RWPE2 (cell line): ENCODE measurements at places on chromosomes 4 and X.

- peaks cover 30% of the 10 kb centered on the region for H3K36me3 ChIP-seq
- H3K27ac ChIP-seq = no peak overlapping the region
- H3K4me3 ChIP-seq = no peak overlapping the region
- H3K27me3 ChIP-seq = no peaks in the 10 kb centered on the region
- DNase-seq = no peak
- H3K4me1 ChIP-seq = peaks cover 13% of the 10 kb centered on the region
These were observed 3.9 kb upstream of the UBA6 start for GRCh38 chr4:67704843-67705242.

GRCh38 chr4:105652286-105652888, 56.1 kb downstream of the INTS12 start:
- H3K4me3 ChIP-seq = no peak overlapping the region
- peaks cover 7% of the 10 kb centered on the region for H3K4me1 ChIP-seq
- DNase-seq = no peak

- no peak overlapping the region for H3K27ac ChIP-seq
- peaks cover 14% of the 10 kb centered on the region for H3K4me1 ChIP-seq
- H3K4me3 ChIP-seq = no peak overlapping the region
- DNase-seq = no peak
- H3K36me3 ChIP-seq = no peaks in the 10 kb centered on the region
These were observed 109.9 kb upstream of the NAP1L5 start for GRCh38 chr4:88807499-88807898.

DNA sequence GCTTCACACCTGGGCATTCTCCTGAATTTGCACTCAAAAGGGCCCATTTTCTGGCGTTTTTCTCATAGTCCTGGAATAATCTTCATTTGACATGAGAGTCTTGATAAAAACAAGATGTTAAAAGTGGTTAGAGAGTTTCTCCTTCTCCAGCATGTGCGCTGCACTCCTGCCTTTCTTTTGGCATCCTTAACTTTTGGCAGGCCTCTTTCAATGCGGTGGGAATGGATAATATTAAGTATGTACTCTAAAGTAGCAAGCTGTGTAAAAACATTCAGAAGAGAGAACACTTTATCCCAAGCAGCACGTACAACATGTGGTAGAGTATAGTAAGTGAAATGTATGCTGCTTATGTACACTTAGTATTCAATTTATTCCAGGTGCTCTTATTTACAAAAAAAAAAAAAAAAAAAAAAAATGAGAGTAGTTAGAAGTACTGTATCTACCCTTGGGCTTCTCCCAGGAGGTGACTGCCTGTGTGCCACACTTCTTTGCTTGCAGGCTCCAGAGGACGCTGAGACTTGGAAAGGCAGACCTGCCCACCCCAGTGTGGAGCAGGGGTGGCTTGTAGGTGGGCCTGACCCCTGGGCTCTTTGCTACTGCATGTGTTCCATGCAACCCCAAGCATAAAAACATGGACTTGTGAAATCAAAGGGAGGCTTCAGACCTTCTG, 3.9 kb downstream of the FGF2 start:
- peaks cover 16% of the 10 kb centered on the region for H3K4me1 ChIP-seq
- H3K27ac ChIP-seq = peak overlapping the region; percentile 44
- no peak for DNase-seq
- no peaks in the 10 kb centered on the region for H3K27me3 ChIP-seq

GRCh38 chr4:92304606-92305005, 840 bp downstream of the GRID2 start:
- no peaks in the 10 kb centered on the region for H3K4me1 ChIP-seq
- no peak for DNase-seq
- no peak overlapping the region for H3K4me3 ChIP-seq
- H3K27ac ChIP-seq = no peak overlapping the region
- H3K36me3 ChIP-seq = no peaks in the 10 kb centered on the region
- H3K27me3 ChIP-seq = peaks cover 83% of the 10 kb centered on the region

DNA sequence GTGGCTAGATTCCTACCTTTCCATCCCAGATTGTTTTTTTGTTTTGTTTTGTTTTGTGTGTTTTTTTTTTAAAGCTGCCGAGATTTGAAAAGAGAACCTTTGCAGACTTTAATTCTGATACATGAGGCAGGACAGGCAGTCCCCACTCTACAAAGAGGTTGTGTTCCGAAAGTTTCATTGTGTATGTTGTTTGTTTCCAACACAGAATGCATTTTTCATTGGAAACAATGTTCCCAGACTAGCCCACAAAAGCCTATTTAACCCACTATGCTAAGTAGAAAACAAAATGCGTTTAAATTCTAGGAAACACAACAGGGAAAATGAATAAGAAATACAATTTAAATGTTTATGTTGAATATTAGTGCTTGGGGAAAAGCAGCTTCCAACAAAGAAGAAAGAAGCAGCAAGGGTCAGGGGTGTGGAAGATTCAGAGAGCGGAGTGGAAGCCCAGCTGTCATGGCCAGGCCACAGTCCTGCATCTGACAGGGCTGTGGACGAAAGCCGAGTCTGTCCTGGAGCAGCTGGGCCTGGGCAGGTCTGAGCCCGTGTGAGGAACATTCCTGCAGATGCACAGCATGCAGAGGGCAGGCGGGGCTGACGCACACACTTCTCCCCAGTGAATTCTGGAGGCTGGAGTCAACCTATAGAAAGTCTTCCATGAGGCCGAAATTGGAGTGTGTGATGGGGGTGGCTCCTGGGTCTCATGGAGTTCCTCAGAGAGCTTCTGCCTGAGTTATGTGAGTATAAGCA, 12.4 kb upstream of the SETD7 start:
- H3K36me3 ChIP-seq = no peaks in the 10 kb centered on the region
- DNase-seq = peak; percentile 66
- H3K4me1 ChIP-seq = peaks cover 2% of the 10 kb centered on the region
- no peak overlapping the region for H3K27ac ChIP-seq

GRCh38 chrX:132236121-132236520, 16.9 kb upstream of the RAP2C start:
- H3K4me1 ChIP-seq = peaks cover 5% of the 10 kb centered on the region
- H3K27ac ChIP-seq = no peak overlapping the region
- no peak overlapping the region for H3K4me3 ChIP-seq
- no peaks in the 10 kb centered on the region for H3K27me3 ChIP-seq
- no peaks in the 10 kb centered on the region for H3K36me3 ChIP-seq

- no peaks in the 10 kb centered on the region for H3K4me1 ChIP-seq
- no peaks in the 10 kb centered on the region for H3K27me3 ChIP-seq
- no peaks in the 10 kb centered on the region for H3K36me3 ChIP-seq
- H3K4me3 ChIP-seq = no peak overlapping the region
These were observed 239.3 kb downstream of the C4orf33 start for GRCh38 chr4:129335276-129335675.

- DNase-seq = no peak
- no peaks in the 10 kb centered on the region for H3K4me1 ChIP-seq
- no peaks in the 10 kb centered on the region for H3K36me3 ChIP-seq
- H3K27ac ChIP-seq = no peak overlapping the region
These were observed 6.3 kb upstream of the OTUD4 start for GRCh38 chr4:145186729-145187128.

DNA sequence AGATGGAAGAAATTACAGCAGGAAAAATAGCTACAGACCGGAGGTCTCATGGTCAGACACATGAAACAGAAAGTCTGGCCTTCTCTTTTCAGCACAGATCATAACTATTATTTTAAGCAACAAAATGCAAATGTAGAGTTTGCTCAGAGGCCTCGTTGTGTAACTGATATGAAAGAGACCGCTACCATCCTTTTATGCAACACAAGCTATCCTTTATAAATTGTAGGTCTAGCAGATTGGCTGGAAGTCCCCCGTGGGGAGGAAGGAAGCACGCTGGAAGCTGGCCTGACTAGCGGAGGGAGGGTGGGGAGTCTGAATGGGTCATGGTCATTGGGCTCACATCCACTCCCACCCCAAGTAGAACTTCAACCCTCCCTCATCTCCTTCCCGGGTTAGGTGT, 27.7 kb downstream of the DMP1 start:
- no peak overlapping the region for H3K27ac ChIP-seq
- H3K36me3 ChIP-seq = no peaks in the 10 kb centered on the region
- no peak overlapping the region for H3K4me3 ChIP-seq
- H3K27me3 ChIP-seq = no peaks in the 10 kb centered on the region
- H3K4me1 ChIP-seq = no peaks in the 10 kb centered on the region

DNA sequence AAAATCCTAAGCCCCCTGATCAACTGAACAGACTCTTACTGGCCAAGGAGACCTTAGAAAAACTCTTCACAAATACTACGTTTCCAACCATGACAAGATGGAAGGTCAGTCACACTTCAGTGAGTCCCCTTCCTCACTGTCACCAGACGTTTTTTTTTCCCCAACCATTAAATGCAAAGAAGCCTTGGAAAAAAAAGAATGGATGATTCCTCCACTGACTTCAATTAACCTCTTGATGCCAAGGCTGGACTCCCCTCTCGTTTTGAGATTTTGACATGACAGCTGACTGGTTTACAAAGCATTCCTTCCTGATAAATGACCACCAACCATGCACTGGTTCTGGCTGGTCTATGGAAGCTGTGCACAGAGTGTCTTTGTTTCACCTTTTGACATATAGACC, 73.2 kb downstream of the SLC34A2 start:
- no peaks in the 10 kb centered on the region for H3K4me1 ChIP-seq
- H3K27me3 ChIP-seq = no peaks in the 10 kb centered on the region
- no peak overlapping the region for H3K4me3 ChIP-seq

GRCh38 chr4:163866728-163867315, 372.3 kb downstream of the TMA16 start:
- peak overlapping the region; percentile 6 for H3K4me3 ChIP-seq
- H3K4me1 ChIP-seq = peaks cover 9% of the 10 kb centered on the region
- no peak for DNase-seq
- no peak overlapping the region for H3K27ac ChIP-seq

- H3K27me3 ChIP-seq = no peaks in the 10 kb centered on the region
- H3K27ac ChIP-seq = no peak overlapping the region
- H3K36me3 ChIP-seq = no peaks in the 10 kb centered on the region; the same call in 1 of the 2 replicates
- H3K4me1 ChIP-seq = no peaks in the 10 kb centered on the region
These were observed 166.0 kb downstream of the FBXW7 start for GRCh38 chr4:152369902-152370295.

GRCh38 chr4:33133723-33134122, 2413.6 kb downstream of the PCDH7 start:
- H3K27me3 ChIP-seq = no peaks in the 10 kb centered on the region
- no peak for DNase-seq
- no peaks in the 10 kb centered on the region for H3K4me1 ChIP-seq

GRCh38 chrX:152480269-152481212, 29.4 kb upstream of the GABRA3 start:
- no peak for DNase-seq
- no peak overlapping the region for H3K27ac ChIP-seq
- H3K4me1 ChIP-seq = no peaks in the 10 kb centered on the region
- no peaks in the 10 kb centered on the region for H3K36me3 ChIP-seq
- no peak overlapping the region for H3K4me3 ChIP-seq

DNA sequence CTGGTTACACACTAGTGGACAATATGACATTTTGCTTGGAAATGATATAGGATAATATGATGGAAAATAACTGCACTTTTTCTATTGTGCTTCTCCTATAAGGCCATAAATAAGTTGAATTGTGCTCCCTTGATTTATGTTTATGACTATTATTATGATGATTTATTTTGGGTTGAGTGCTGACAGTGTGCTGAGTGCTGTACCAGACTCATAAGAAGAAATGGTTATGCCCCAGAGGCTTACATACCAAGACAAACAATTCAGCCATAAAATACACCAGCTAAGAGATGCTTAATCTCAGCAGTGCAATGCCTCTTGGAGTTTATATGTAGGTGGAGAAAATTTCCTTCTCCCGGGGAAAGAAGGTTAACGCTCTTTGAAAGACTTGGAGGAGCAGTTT, 199.8 kb upstream of the NOCT start:
- H3K4me1 ChIP-seq = no peaks in the 10 kb centered on the region
- H3K27me3 ChIP-seq = no peaks in the 10 kb centered on the region
- H3K4me3 ChIP-seq = no peak overlapping the region
- no peak overlapping the region for H3K27ac ChIP-seq
- no peak for DNase-seq
- no peaks in the 10 kb centered on the region for H3K36me3 ChIP-seq

GRCh38 chr4:74087481-74087880, 11.5 kb downstream of the CXCL2 start:
- no peak for DNase-seq
- no peaks in the 10 kb centered on the region for H3K27me3 ChIP-seq
- H3K27ac ChIP-seq = no peak overlapping the region
- H3K4me3 ChIP-seq = no peak overlapping the region

DNA sequence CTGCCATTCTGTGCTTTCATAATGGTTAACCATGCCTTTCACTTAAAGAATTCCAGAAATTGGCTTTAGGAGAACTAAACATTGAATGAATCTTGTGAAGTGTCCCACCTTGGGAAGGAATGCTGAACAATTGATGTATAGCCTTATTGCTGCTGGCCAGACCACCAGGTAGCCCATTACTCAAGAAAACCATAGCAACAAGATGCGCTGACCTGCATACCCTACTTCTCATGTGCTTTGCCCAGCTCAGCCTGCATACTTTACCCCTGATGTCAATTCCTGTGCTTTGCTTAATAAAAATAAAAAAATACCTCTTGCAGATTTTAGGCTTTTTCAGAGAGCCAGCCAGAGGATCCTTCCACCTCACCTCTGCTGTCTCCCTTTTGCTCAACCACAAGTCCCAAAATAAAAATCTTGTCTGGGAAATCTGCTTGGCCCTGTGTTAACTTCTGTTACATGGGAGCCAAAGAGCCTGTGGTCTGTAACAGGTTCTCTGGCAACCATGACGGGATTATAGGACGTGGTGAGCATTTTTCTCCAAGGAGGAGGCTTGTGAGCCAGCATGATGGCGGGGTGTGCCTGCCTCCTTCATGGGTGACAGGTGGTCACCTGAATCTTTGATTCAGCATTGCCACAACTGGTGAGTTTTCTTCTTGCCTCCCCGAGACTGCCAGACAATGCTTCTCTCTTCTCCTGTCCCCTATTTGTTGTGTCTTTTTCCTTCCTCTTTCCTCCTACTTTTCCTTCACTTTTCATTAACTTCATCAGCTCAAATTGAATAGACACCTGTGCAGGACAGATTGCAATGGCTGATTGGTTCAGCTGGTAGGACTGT, 106.8 kb downstream of the ARSJ start:
- H3K4me3 ChIP-seq = no peak overlapping the region
- no peaks in the 10 kb centered on the region for H3K4me1 ChIP-seq
- no peak for DNase-seq
- no peaks in the 10 kb centered on the region for H3K27me3 ChIP-seq
- H3K27ac ChIP-seq = no peak overlapping the region

DNA sequence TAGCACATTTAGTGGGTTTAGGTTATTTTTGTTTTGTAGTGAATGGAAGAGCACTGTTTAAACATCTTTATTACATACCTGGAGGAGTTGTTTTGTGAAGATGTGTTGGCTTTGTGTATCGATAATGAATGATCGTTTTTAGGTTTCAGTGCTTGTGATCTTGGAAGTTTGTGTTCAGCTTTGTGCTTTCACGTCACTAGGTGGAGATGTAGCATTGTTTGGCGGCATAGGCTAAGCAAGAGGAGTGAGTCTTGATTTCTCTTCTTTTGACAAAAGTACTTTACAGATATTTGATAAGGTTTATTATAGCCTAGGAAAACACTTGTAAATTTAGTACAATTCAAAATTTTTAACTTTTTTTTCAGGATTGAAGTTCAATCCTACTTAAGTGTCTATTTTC, 50.4 kb downstream of the PDK3 start:
- H3K4me3 ChIP-seq = no peak overlapping the region
- H3K27me3 ChIP-seq = no peaks in the 10 kb centered on the region
- no peak overlapping the region for H3K27ac ChIP-seq
- no peaks in the 10 kb centered on the region for H3K4me1 ChIP-seq
